ENCODE measurements at places on chromosomes 3 and 15. TPM values are rescaled to one million over a fixed set of nuclear protein-coding genes. Genes with fewer than 3 reads are reported as not detected.

Gene MST1
- total RNA-seq = 3.9 TPM

Gene PDZRN3
- 66.8 TPM for total RNA-seq

DNA sequence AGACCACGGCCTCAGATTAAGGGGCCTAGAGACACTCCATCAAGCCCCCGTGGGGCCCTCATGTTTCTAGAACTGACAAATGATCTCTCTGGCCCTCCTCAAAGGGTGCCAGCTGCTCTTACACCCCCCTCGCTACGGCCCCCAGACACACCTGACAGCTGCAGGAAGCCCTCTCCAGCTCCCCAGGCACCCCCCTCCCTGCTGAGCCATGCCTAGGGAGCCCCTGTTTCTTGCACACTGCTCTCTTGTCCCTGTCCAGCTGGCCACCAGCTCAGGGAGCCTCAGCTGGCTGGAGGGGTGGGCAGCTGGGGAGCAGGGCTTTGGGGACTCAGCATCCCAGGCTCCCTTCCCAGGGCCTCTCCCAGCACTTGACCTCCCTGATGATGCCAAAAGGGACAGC is 14.8 kb downstream of the TNK2 start:
- no peak for DNase-seq

- no peak for DNase-seq
These were observed 19.4 kb downstream of the CA12 start for GRCh38 chr15:63362196-63362595.

DNA sequence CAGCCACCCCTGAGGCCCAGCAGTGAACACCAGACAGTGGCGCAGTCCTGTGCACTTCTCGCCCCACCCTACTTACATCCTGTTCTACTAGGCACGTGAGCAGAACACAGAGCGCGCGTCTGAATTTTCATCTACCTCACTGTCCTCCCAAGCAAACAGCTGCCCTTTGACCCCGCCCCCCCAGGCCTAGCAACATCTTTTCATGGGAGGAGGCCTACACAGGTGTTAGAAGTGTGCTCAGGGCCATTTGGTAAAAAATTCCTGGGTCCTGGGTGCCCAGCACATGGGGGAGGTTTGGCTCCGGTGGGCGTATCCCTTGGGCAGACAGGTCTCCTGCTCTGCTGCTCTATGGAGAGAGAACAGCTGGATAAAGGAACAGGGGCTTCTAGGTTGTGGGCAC is 95.0 kb downstream of the MYLK start:
- no peak for DNase-seq

Gene MUC4
- not detected for total RNA-seq

Gene CACNA1D
- total RNA-seq = 2.7 TPM

DNA sequence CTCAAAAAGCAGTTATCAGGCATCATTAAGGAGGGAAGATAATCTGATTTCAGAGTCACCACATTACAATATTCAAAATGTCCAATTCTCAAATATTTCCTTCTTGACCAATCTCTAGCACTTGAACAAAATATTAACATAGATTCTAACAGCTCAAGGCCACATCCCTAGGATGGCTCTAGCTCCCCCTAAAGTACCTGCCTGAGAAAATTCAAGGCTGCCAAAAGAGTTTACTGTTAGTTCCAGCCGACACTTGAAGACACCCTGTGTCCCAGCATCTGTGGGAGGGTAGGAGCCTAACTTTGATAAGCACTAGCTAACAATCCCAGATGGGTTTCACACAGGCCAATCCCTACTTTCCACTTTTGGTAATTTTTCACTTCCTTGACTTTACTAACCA is 10.4 kb downstream of the NSMCE3 start:
- DNase-seq = no peak

DNA sequence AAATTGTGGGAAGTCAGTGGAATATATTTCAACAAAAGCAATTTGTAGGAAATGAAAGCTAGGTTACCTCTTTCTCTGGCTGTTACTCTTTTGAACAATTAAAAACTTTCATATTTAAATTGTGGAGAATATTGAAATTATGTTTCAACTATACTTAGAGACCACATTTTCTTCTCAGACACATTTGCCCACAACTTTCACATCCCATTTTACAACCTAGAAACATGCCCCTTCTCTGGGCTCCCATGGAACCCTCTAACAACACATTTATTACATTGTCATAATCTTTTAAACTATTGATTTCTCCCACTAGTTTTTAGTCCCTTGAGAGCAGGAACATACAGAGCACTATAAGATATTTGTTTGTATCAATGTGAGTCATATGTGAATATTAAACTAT is 211.7 kb upstream of the TTC14 start:
- DNase-seq = no peak

Gene SAMMSON
- not detected for total RNA-seq

- no peak for DNase-seq
These were observed 59.4 kb upstream of the IMPG2 start for GRCh38 chr3:101379658-101380376.

Gene CHRM5
- total RNA-seq = not detected

GRCh38 chr15:59339252-59339672 is 33.4 kb downstream of the MYO1E start:
- no peak for DNase-seq

GRCh38 chr15:70575231-70576226 is 187.8 kb downstream of the UACA start:
- no peak for DNase-seq

Gene CACNA2D3
- 17.2 TPM for total RNA-seq

GRCh38 chr3:901953-902778 is 190.7 kb upstream of the CNTN6 start:
- DNase-seq = no peak

DNA sequence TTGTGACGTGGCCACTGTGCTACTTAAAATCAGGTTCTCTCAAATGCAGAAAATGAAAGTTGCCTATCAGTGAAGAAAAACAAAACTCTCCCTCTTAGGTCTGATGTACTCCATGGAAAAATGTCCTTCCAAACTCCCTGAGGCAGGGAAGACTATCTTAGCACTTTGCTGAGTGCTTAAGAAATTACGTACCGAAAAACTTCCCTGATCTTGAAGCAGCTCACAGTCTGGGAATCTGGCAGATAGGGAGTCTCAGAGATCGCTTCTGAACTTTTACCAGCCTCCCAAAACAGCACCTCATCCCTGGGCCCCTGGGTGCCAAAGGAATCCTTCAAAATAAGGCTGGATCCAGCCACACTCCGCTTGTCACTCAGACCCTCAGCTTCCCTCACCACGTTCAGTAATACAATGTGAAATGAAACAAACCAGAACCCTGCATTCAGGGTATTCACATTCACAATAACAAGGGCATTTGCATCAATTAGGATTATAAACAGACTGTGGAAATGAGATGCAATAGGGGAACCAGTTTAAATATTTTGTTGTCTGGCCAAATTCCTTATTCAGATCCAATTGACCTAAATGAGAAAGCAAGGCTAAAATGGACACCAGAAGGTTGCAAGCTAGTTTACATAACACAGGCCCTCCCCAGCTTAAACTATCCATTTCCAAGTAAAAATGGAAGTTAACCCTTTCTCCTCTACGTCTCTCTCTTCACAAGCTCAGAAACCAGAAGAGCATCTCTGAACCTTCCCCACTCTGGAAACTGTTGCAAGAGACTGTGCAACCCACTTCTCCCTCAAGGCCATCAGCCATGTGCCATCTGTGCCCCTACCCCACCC is 20.9 kb downstream of the OSBPL10 start:
- no peak for DNase-seq

DNA sequence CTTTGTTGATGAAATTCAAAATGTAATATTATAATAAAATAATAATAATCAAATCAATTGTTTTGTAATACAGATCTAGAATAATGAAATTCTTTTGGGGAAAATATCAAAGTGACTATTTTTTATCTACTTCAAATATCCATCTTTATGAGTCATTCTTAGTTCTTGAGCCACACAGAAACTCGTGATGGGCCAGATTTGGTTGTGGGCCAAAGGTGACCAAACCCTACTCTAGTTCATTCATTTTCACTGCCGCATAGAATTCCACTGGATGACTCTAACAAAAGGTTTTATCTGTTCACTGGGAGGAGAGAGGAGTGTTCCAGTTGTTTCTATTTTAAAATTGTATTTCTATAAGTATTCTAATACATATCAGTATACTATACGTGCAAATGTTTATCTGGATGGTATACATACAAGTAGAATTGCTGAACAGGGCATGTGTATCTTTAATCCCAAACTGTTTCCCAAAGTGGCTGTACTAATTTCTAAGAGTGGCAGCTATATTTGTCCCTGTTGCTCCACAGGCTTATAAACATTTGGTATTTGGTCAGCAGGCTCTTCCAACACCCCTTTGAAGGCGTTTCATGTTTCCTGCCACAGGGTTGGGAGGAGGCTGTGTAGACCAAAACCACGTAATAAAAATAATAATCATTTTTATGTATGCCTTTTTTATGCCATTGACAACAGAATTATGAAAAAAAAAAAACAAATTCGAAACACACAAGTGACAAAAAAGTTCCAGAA is 7.3 kb upstream of the RTP3 start:
- no peak for DNase-seq
